C1 segment of cervical spinal cord (tissue), 14 donors: ENCODE measurements at places on chromosomes 7 and 10.
A peak's percentile ranks its signal among the peaks of the same experiment; 100 is the strongest.

- no peak for DNase-seq
These were observed 297.8 kb downstream of the CNTNAP2 start for GRCh38 chr7:146414373-146414772.

DNA sequence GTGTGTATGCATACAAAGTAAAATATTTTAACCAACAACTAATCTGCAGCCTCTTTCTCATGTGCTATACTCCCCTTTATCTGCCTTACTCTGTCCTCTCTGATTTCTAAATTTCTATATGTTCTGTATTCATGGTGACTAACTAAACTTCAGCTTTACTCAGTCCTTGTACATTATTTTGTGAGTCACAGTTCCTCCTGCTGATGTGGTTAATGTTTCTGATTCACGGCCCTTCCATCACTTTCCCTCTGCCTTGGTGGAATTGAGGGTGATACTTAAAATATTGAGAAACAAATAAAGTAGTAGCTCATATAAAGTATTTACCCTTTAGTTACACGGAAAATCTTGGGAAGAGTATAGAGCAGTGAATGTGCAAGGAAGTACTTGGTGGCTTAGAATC, 899.1 kb upstream of the ZWINT start:
- DNase-seq, result no peak

- peak; percentile 18 for DNase-seq
These were observed 127.2 kb downstream of the SLIT1 start for GRCh38 chr10:97058521-97058920.

DNA sequence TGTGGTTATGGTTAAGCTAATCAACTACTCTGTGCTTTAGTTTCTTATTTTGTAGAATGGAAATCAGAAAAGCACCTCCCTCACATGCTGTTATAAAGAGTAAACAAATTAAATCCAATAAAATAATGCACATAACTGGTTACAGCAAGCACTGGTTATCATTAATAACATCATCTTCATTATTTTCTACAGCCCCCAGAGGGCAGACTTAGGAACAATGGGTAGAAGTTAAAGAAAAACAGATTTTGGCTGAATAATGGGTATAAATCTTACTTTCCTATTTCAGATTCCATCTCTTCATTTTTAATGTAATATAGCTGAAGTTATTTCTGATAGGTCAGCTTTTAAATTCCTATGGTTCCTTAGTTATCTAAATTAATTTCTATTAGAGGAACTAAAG, 126.5 kb downstream of the DOCK4 start:
- no peak for DNase-seq

DNA sequence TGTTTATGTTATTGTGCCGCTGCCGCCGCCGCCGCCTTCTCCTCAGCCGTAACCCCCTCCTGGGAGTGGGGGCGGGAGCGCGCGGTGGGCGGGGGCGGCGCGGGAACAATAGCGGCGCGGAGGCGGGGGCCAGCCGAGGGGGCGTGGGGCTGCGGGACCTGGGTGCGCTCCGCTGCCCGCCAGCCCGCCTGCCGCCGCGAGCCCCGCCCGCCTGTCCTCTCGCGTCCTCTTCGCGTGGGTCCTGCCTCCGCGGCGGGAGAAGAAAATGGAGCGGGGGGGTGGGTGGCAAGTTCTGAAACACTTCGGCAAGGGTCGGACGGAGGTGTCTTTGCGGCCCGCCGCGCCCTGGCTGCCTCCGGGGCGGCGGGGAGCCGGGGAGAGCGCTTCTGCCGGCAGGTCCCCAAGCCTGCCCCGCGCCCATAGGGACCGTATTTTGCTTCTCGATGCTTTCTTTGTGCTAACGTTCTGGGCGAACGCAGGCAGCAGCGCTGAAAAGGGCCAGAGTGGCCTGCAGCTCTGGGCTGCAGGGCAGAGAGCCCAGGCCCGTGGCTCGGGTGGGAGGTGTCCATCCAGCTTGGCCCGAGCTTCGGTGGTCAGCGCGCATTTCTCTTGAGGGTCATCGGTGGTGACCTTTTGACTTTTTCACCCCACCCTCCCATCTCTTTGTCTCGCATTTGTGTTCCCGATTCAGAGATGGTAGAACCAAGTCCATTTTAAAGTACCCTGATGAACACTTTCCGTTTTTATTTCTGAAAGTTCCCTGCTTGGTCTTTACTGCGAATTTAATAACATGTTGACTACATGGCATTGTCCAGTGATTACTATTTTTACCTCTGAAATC, 613 bp downstream of the MAPK8 start:
- no peak for DNase-seq

DNA sequence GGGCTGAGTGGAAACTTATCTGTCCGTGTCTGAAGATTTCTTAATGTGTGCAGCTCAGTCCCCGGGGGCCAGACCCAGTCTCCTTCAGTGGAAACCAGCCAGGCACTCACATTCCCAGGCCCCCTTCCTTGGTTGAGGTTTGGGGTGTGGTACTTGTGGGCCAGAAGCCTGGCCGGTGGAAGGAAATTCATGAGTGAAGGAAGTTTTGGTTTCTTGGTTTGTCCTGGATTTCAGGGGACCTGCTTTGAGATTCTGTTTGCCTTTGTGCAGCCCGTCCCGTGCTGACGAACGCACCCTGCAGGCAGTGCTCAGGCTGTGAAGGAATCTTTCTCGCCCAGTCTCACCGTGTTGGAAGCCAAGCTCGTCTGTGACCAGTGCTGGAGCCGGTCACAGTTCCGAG, 2.9 kb downstream of the INPP5A start:
- DNase-seq, result no peak

GRCh38 chr10:1267568-1267967, 211.4 kb downstream of the WDR37 start:
- no peak for DNase-seq

- no peak for DNase-seq
These were observed 19.7 kb downstream of the TRUB1 start for GRCh38 chr10:114957673-114958072.
